ENCODE measurements at places on chromosomes 13 and 19.
A peak's percentile ranks its signal among the peaks of the same experiment; 100 is the strongest.

GRCh38 chr13:24503379-24503696 is 9.2 kb downstream of the PARP4 start:
- no peak for DNase-seq

- DNase-seq, result peak; percentile 29
Observed at GRCh38 chr13:46523972-46524752, 28.8 kb upstream of the LRCH1 start.

DNA sequence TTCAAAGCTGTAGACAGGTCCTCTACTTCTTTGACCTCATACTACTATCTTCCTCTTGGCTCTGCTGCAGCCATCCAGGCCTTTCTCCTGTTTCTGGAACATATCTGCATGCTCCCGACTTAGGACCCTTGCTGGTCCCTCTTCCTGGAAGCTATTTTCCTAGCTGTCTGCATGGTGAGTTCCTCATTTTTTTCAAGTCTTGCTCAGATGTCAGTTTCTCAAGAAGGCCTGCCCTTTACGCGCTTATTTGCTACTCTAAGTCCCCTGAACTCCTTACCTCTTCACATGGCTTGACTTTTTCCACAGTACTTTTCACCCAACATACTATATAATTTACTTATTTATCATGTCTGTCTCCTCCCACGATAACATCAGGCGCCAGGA is 31.4 kb downstream of the DNAJC3 start:
- DNase-seq, result no peak

GRCh38 chr19:55836340-55836739 is at the start of gene NLRP4:
TSS of gene NLRP4 (plus strand) at chr19:55836540. CDS start at chr19:55852081, 15,541 bp downstream.
- DNase-seq, result no peak

- no peak for DNase-seq
Observed at GRCh38 chr13:26710166-26710565, 50.4 kb downstream of the GPR12 start.

All from choroid plexus epithelial cell (primary cell).